ENCODE measurements at places on chromosomes 4 and X.

GRCh38 chrX:152637649-152638442 lies at the start of gene GABRQ:
GABRQ (plus strand) TSS chrX:152637895; CDS start chrX:152638203, 308 bp downstream.
- DNase-seq: peak; percentile 84

DNA sequence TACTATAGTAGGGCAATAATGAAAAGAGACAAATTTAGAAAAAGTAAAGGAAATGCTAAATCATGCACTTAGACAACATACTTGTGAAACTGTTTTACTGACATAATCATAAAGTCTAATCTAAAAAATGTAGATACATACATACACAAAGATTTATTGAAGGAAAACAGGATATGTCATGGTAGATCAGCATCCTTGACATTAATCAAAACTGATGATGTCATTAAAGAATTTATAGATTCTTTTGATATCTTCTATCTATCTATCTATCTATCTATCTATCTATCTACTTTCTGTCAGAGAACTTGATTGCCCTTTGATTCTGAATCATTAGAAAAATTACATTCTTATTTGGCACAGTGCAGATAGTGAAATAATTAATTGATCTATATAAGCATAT lies 311.3 kb downstream of the CCSER1 start:
- no peak for DNase-seq

- no peak for DNase-seq
These were observed 180.4 kb downstream of the AFAP1 start for GRCh38 chr4:7759216-7759615.

DNA sequence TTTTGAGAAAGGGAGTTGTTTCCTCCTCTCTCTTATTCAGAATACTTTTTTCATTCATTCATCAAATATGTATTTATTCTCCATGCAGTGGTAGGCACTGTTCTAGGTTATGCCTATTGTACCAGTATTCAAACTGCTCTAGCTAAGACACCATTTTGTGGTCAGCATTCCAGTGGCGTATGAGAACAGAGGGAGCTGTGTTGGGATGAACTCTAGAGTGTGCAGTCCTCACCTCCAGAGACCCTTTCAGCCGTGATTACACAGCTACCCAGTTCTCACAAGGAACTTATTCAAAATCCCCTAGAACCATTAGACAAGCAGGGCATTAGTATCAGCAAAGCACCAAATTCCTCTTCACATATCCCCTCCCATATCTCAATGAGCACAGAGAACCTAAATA lies 4.2 kb downstream of the TLR1 start:
- DNase-seq: no peak

- peak; percentile 60 for DNase-seq
These were observed 15.1 kb downstream of the NOCT start for GRCh38 chr4:139030614-139031235.

DNA sequence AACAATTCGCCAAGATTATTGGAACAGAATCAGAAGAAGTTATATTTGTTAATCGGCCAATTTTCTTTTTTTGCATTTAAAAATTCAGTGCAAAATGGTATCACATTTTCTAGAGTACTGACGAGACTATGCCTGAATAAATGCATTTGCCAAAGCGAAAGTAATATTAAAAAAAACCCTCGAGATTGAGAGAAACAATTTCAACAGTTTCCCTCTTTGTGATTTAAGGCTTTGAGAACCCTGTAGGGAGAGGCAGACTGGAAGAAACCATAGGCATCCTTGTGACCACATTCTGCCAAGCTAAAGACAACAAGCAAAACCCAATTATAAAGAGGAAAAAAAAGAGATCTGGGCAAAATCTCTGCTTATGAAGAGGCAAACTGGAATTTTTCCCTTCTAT lies 218.1 kb upstream of the GK2 start:
- no peak for DNase-seq

- no peak for DNase-seq
These were observed 906 bp downstream of the DKK2 start for GRCh38 chr4:107034996-107035818.

DNA sequence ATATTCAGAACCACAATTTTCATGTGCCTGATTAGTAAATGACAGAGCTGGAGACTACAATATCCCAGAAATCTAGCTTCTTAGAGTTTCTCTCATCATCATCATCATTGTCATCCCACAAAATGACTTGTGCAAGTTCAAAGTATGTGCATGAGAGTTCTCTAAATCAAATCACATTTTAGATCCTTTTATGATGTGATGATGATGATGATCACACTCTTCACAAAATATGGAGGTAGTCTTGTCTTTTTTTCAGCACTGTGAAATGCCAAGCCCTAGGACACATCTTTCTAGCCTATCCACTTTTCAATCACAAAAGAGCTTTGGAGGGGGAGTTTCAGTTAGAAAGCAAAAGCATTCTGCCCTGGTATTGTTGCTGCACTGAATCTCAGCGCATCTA lies 7.4 kb downstream of the MBNL3 start:
- no peak for DNase-seq

GRCh38 chrX:118448273-118448783 lies 47.3 kb upstream of the DOCK11 start:
- no peak for DNase-seq

- DNase-seq: peak; percentile 0
These were observed 1.6 kb downstream of the CASK start for GRCh38 chrX:41921492-41922430.

DNA sequence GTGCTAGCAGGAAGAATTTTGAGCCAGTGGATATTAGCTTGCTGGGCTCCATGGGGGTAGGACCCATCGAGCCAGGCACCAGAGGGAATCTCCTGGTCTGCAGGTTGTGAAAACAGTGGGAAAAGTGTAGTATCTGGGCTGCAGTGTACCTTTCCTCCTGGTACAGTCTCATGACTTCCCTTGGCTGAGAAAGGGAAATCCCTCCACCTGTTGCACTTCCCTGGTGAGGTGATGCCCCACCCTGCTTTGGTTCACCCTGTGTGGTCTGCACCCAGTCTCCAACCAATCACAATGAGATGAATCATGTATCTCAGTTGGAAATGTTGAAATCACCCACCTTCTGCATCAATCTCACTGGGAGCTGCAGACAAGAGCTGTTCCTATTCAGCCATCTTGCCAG lies 341.4 kb upstream of the IRS4 start:
- DNase-seq: no peak

DNA sequence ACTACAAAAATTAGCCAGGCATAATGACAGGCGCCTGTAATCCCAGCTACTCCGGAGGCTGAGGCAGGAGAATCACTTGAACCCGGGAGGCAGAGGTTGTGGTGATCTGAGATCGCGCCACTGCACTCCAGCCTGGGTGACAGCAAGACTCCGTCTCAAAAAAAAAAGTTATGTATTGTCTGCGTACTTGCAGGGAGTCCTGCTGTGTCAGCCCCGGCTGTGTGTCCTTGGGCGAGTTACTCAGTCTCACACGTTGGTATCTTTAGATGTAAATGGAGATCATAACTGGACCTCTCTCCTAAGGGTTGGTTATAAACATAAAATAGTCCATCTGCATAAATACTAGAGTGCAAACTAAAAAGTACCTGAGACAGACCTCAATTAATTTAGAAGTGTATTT lies 22.7 kb upstream of the TBC1D14 start:
- DNase-seq: no peak

DNA sequence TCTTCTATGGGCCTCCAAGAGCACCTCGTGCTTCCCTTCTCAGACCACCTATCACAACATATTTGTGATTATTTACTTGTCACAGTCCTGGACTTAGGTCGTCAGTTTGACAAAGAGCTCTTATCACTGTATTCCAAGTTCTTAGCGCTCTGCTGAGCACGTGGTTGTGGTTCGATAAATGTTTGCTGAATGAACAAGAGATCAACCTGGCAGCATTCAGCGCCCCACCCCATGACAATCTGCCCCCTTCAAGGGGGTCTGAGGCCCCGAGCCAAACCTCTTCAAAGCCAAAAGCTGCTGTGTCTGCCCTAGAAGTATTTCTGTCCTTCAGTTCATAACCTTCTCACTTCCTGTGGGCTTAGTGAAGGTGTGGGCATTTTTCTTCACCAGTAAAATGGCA lies 15.0 kb downstream of the RPS4X start:
- DNase-seq: peak; percentile 70

DNA sequence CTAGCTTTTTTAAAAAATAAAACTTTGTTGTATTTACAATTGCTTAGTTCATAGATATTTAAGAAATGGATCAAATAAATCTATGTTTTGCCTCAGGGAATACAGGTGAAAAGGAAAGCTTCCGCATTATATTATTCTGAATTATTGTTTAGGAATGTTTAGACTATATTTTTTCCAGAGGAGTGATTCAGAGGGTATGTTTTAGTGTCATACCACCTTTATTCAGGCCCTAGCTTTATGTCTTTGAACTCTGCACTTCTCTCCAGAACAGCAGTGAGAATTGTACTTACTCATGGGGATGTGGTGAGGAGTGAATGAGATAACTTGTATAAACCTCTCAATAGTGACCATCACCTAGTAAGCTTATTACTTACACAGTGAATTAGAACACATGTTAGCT lies 14.0 kb downstream of the SLIT2 start:
- no peak for DNase-seq

DNA sequence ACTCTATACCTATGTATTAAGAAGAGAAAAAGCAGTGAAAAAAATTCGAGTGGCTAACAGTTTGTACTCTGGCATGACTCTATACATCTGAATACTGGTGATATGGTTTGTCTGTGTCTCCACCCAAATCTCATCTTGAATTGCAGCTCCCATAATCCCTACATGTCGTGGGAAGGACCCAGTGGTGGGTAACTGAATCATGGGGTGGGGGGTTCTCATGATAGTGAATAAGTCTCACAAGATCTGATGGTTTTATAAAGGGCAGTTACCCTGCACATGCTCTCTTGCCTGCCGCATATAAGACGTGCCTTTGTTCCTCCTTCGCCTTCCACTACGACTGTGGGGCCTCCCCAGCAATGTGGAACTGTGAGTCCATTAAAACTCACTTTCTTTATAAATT lies 70.4 kb downstream of the LRBA start:
- no peak for DNase-seq

GRCh38 chrX:40468033-40468846 lies 112.5 kb upstream of the ATP6AP2 start:
- peak; percentile 67 for DNase-seq

DNA sequence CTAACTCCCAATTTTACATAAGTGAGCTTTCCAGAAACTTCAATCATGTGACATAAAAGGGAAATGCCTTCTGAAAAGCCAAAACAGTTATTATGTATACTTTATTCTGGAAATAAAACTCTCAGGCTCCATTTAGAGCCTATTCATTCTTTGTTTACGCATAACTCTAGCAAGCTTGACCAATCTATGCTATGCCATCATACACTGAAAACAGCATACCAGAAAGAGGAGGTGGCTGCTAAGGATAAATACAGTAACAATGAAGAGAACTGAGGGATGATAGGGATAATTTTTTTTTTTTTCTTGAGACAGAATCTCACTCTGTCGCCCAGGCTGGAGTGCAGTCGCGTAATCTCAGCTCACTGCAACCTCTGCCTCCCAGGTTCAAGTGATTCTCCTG lies 24.4 kb downstream of the CDKL2 start:
- no peak for DNase-seq

DNA sequence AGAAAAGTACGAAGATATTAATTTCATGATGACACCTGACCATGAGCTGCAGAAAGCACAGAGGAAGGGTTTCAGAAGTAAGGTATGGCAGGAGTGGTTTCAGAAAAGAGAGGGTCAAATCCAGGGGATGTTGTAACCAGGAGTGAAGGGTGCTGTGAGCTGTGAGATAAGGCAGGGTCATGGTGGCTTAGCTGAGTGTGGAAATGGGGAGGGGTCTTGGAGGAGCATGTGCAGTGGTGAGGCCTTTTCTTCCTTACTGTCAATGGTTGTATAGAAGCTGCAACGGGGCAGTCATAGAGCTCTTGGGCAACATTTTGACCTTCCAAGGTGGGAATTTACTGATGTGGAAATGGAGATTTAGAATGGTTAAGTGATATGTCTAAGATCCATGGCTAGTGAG lies 2.5 kb downstream of the ANAPC4 start:
- DNase-seq: no peak

DNA sequence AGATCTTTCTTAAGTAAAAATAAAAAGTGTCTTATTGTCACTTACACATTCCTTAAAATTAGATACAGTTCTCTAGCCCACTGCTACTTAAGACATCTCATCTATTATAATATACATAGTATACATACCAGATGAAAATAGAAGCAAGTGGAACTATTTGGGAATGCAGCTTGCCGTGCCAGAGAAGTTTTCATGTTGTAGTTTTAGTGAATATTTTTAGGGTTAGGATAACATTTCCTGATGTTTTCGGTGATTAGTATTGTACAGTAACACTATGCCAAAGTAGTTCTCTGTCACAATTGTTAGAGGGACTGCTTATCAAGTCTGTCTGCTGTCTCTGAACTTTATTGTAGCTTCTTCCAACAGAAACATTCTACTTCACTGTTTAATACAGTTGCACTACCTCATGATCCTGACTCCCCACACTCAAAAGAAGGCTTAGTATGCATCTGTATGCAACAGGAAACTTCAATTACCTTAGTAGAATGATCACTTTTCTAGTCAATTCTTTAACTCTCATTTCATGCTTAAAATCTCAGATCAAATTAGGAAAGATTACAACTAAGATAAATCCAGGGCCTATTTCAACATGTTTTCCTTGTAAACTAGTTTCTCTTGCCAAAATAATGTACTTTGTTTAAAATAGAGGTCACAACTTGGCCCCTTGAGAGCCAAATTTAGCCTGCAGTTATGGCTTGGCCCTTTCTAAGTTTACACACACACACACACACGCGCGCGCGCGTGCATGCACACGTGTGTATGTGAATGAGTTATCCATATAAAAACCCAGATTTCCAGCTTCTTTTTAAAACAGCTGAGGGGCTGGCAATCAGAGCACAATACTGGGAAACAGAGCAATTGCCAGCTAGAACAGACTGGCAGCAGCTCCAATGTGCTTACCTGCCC lies 42.3 kb upstream of the SRPX start:
- DNase-seq: no peak

- DNase-seq: no peak
These were observed 29.6 kb upstream of the ERVMER34-1 start for GRCh38 chr4:52780617-52781354.

DNA sequence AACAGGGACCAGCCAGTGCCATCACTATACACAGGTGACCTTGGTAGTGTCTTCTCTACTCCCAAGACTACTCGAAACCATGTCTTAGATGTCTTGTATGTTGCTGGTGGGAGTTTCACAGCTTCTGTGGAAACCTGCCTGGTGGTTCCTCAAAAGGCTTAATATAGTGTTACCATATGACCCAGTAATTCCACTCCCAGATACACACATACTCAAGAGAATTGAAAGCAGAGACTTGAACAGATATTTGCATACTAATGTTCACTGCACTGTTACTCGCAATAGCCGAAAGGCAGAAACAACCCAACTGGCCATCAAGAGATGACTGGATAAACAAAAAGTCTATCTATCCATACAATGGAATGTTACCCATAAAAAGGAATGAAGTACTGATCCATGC lies 3.1 kb downstream of the TFDP3 start:
- no peak for DNase-seq

GRCh38 chr4:172497321-172497720 lies 671.3 kb upstream of the GALNT7 start:
- DNase-seq: no peak

DNA sequence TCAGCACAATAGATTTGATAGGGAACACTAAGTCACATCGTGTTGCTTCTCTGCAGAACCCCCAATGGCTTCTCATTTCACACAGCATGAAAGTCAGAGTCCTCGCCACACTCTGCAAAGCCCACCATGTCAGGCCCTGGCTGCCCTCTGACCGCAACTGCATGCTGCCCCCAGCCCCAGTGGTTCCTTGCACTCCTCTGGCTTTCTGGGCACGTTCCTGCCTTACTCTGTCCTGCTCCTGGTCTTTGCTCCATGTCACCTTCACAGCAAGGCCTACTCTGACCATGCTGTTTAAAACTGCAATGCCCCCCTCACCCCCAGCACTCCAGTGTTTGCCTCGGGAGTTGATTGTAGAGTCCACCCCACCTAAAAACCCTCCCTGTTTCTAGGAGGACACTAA lies 78.1 kb downstream of the EVC start:
- no peak for DNase-seq
